ENCODE measurements at places on chromosomes 11 and 22.
A peak's percentile ranks its signal among the peaks of the same experiment; 100 is the strongest.

DNA sequence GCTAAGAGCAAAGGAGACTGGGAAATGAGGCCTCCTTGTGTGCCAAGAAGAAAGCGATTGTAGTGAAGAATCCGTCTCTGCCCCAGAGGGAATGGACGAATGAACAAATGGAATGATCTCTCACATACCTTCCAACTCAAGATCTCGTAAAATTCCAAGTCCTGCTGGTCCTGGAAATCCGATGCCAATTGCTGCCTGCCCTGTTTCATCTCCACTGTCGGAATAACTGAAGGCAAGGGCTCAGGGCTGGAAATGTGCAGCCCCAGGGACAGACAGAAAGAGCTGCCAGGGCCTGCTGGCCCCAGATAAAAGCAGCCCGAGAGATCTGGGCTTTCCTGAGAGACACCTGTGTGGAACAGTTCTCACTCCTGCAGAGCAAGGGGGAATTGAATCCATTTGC, 120.9 kb downstream of the MN1 start:
- no peak for DNase-seq

DNA sequence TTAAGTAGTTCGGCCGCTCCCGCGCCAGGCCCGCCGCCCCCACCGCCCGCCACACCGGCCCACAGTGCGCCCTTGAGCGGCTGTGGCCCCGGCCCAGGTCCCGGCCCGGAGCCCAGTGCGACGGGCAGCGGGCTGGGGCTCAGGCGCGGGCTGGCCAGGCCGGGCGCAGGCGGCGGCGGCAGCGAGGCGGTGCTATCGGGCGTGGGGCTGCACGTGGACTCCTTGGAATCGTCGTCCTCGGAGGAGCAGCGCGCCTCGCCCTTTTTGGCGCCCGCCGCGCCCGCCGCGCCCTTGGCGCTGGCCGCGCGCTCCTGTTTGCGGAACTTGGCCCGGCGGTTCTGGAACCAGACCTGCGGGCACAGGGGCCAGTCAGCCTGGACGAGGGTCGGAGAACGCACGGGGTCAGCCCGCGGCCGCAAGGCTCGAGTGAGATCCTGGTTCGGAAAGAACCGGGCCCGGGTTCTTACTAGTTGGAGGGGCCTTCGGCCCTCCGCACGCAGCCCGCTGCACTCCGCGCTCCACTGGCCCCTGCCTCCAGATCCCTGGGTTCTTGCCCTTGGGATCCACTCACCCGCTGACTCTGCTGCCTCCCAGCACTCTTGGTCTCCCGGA, 4.0 kb downstream of the PHOX2A start:
- no peak for DNase-seq

- DNase-seq = no peak
These were observed 620.6 kb downstream of the SOX6 start for GRCh38 chr11:15735706-15736105.

DNA sequence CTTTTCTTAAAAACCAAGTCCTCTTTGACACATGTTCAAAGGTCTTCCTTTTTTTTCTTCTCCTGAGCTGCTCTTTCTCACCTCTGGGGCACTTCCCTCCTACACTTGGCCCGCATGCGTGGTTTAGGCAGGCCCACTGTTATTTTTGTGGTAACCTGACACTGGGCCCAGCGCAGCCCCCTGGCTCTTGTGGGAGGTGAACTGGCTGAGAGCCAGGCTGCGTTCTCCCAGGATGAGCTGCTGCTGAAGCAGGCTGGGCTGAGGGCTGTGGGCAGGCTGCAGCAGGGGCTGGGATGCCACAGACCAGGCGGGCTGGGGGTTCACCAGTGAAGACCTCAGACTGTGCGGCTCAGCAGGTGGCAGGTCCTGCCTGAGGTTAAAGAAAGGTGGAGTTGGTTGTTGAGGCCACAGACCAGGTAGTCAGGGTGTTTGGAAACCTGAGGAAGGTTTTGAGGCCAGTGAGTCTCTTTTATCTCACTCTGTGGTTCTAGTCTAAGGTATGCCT, 72.4 kb downstream of the TEAD1 start:
- no peak for DNase-seq

- DNase-seq = no peak
These were observed 563.0 kb downstream of the SOX6 start for GRCh38 chr11:15793043-15793996.

- DNase-seq = no peak
These were observed 25.2 kb downstream of the ALG12 start for GRCh38 chr22:49893025-49893424.

GRCh38 chr22:23598805-23599518, 18.9 kb upstream of the IGLL1 start:
- DNase-seq = no peak

DNA sequence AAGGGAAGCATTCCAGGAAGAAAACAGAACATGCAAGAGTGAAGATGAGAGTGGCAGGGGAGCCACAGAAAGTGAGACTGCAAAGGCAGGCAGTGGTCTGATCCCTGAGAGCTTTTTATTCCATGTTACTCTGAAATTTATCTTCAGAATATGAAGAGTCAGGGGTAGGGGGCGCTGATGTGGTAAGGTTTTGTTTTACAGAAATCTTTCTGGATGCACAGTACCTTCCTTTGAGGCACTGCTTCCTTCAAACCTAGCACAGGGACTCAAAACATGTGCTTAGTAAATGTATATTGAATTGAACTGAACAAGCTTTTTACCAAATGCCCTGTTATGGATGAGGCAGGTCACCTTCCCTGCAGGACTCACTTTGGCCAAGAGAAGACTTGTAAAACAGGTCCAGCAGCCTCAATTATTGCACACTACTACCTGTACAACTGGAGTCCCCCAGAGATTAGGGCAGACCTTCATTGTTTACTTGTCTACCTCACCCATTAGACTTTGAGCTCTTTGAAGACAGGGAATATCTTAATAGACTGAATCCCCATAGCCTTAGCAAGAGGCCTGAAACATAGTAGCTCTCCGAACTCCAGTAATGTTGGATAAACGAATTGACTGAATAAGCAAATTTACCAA, 2.2 kb downstream of the PAK1 start:
- DNase-seq = peak; percentile 37

DNA sequence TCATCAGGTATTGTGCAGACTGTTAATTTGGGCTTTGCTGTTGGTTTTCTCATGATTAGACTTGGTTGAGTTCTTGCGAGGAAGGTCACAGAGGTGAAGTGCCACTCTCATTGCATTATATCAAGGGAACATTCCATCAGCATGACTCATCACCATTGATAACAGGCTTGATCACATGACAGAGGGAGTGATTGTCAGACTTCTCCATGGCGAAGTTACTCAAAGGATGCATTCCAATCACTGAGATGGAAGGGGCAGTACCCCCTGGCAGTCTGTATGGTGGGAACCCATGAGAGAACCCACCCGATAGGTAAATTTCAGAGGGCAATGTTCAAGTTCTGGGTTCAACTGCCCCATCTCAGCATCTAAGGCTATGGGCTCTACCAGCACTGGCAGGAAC, 19.4 kb upstream of the P2RY2 start:
- DNase-seq = no peak

- DNase-seq = no peak
These were observed 33.8 kb upstream of the FBLN1 start for GRCh38 chr22:45468872-45469271.

DNA sequence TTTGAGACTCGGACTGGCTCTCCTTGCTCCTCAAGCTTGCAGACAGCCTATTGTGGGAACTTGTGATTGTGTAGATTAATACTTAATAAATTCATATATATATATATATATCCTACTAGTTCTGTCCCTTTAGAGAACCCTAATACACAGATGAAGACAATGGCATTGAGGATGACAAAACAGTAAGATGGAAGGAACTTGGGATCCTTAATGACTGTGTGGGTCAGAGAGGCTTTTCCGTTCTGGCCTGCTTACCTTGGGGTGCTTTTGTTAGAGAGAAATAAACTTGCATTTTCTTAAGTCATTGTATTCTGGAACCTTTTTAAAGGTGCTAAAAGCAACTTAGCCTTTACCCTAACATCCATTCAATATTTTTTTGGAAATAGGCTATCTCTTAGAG, 49.6 kb upstream of the RRAS2 start:
- DNase-seq = no peak

DNA sequence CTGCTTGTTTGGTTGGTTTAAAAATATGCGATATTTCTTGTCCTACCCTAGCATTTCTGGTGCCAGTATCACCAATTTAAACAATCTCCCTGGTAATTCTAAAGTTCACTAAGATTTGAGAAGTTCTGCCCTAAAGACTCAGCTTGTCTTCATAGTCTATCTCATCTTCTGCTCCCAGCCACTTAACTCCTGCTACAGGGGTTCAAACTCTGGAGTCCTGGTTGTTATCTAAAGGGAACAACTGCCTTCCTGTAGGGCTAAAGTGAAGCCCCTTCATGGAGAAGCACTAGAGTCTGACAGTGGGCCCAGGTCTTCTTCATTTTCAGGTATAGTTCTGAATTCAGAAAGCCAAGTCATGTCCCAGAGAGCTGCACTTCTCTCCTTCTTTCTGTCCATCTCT, 73.2 kb downstream of the CTNND1 start:
- DNase-seq = no peak

Data from globus pallidus (tissue), 1 donor.